ENCODE measurements at places on chromosomes 16 and 17.
A peak's percentile ranks its signal among the peaks of the same experiment; 100 is the strongest.

- no peak for DNase-seq
Measured at GRCh38 chr16:81719993-81720392, 59.1 kb upstream of the PLCG2 start.

DNA sequence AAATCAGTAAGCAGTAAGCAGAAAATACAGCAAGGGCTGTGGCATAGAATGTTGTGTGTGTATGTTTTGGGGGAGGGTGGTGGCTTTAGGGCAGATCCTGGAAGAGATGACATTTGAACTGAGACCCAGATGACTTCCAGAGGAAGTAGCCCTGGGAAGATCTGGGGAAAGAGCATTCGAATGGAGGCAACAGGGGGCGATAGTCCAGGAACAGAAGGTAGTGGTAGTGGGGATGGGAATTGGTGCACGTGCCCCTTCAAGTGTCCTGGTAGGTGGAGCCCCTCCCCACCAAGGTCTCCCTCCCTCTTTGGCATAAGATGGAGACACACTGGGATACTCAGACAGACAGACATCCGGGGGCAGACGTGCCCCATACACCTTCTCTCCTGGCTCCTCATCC, 14.1 kb downstream of the ARHGEF15 start:
- no peak for DNase-seq

- no peak for DNase-seq
Measured at GRCh38 chr16:79598348-79599181, 2.0 kb downstream of the MAF start.

DNA sequence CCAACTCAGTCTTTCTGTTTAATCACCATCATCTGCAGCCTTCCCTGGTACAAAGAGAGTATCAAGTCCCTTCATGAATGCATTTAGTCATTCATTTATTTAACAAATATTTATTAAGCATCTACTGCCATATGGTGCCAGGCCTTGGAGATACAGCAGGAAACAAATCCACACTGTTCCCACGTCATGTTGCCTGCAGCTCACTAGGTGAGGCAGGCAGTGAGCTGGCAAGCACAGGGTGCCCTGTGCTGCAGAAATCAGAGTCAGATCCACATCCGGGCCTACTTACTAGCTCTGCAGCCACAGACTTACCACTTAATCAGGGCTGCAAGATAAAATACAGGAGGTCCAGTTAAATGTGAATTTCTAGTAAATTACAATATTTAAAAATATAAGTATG, 38.5 kb upstream of the CES5A start:
- no peak for DNase-seq

GRCh38 chr17:67837965-67838364, 12.7 kb downstream of the BPTF start:
- DNase-seq = no peak

DNA sequence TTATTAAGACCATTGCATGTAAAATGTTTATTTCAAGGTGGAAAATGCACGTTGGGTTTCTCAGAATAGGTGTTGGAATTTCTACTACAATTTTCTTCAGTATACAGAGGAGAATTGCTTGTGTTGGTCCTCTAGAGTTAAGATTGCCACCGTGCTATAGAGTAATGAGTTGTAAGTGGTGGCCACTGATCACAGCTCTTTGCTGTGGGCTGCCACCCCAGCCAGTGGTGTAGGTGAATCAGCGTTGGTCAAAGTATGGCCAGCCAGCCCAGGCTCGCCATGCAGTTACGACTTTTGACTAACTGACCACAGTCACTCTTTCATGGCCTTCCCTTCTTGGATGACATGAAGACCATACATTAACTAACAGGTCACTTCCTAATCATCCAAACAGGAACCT, 12.6 kb upstream of the PRKAR1A start:
- DNase-seq = no peak

- no peak for DNase-seq
Measured at GRCh38 chr17:51496378-51496777, 236.0 kb downstream of the UTP18 start.

- DNase-seq = no peak
Measured at GRCh38 chr17:27917000-27917399, 23.8 kb upstream of the LYRM9 start.

DNA sequence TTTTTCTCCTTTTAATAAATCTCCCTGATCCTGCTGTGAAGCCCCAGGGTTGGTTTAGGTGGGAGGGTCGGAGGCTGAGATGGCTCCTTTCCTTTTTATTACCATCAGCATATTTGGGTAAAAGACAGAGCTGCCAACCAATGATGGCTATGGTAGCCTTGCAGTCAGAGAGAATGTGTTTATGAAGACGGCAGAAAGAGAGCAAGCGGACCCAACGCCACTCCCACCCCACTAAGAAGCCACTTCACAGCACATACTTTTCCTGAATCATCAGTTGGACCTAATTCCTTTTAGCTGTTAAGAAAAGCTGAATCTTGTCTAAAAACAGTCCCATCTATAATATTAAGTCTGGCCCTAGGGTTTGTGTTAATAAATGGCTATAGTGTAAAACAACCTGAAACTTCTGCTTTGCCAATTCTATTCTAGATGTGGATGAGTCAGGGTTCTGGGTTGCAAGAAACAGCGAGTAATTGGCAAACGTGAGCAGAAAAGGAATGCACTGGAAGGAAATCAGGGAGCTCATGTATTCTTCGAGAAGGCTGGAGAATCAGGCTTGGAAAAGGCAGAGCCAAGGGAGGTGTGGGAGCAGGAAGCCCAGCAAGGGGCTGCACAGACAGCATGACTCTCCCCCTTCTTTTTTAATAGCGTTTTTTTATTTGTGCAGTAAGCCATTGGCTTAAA, 34.0 kb upstream of the PRKCA start:
- no peak for DNase-seq

GRCh38 chr17:49834118-49834743, 13.6 kb downstream of the TAC4 start:
- no peak for DNase-seq

GRCh38 chr17:55546481-55546880, 35.2 kb upstream of the SMIM36 start:
- DNase-seq = no peak

GRCh38 chr16:1674751-1675664, 3.1 kb upstream of the JPT2 start:
- peak; percentile 19 for DNase-seq

DNA sequence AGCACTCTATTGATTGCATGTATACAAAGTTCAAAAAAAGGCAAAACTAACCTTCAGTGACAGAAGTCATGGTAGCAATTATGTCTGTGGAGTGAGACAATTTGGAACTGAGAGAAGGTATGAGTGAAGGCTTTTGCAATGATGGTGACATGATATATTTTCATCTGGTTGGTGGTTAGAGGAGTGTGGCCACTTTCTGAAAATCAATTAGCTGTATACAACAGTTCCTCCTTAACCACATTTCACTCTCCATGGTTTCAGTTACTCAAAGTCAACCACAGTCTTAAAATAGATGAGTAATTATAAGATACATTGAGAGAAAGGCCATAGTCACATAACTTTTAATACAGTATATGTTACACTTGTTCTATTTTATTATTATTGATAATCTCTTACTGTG, 26.2 kb downstream of the ADAMTS18 start:
- DNase-seq = no peak

- no peak for DNase-seq
Measured at GRCh38 chr17:73972901-73973300, 230.6 kb upstream of the RPL38 start.

DNA sequence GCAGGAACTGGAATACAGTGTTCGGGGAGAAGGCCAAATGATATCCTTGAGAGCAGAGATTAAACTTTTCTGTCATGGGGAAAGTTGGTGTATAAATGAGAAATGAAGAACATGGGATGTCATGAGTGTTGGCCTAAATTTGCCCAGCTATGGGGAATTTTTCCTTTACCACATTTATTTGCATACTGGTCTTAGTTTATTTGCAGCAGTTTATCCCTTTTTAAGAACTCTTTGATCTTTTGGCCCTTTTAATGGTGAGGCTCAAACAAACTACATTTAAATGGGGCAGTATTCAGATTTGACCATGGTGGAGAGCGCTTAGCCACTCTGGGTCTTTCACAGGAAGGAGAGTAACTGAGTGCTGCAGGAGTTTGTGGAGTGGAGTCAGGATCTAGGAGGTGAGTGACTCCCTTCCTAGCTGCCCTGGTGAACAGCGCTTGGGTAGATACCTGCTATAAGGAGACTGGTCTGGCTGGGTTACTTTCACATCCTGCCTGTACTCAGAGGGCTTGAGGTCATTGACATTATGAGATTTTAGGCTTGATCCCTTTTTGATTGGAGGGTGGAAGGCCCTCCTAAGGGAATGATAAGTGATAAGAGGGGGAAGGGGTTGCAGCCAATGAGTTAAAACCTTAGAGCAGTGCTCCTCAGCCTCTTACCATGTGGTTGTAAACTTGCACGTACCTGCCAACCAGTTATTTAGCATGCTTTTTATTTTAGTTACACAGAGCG, 10.7 kb downstream of the PYCARD start:
- DNase-seq = no peak

GRCh38 chr16:58123896-58124600, 5.1 kb downstream of the CFAP20 start:
- no peak for DNase-seq

GRCh38 chr16:67397812-67398545, 4.7 kb upstream of the TPPP3 start:
- no peak for DNase-seq

DNA sequence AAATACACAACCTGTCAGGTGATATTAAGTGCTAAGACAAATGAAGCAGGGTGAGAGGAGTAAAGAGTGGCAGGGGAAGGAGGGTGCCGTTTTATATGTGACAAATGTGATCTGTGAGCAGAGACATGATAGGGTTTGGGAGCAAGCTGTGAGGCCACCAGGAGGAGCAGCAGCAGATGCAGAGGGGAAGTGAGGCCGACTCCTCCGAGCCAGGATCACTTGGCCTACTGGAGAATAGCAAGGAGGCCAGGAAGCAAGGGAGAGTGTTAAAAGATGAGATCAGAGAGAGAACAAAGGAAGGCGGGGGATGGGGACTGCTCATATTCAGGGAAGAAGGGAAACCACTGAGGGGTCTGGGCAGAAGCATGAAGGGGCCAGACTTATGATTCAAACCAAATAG, 129.4 kb downstream of the TANGO6 start:
- DNase-seq = no peak

DNA sequence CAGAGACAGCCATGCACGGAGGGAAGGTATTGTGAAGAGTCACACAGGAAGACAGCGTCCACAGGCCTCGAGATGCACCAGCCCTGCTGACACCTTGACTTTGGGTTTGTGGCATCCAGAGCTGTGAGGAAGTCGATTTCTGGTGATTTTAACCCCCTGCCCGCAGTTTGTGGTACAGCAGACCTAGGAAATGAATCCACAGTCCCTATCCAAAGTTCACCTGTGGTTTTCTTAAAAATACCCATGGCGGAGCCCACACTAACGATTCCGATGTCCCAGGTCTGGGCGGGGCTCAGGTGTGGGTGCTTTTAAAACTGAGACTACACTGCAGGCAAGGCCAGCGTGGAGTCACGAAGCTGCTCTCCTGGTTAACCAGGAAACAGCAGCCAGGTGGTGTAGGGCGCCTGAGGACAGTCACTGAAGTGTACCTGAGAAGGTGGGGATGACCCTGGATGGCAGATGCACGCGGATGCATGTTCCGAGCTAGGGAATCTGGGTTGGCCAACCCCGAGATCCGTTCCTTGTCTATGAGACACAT, 14.4 kb upstream of the MEAK7 start:
- no peak for DNase-seq

- DNase-seq = no peak
Measured at GRCh38 chr17:19369846-19370492, 7.4 kb upstream of the B9D1 start.

- no peak for DNase-seq
Measured at GRCh38 chr17:7146115-7146514, 31.5 kb upstream of the ASGR2 start.

DNA sequence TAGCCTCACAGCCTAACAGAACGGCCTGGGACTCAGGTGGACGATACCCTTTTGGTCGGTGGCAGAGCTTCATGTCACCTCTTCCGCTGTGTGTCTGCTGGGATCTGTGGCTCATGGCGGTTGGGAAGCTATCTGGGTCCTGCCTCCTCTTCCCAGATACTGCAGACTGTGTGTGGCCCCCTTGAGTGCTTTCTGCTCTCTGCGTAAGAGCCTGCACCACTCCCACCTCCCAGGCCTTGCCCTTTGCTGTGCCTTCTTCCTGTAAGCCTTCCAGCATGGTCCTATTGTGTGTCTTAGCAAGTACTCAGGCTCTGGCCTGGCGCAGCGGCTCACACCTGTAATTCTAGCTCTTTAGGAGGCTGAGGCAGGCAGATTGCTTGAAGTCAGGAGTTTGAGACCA, 17.5 kb upstream of the ADCY7 start:
- no peak for DNase-seq

DNA sequence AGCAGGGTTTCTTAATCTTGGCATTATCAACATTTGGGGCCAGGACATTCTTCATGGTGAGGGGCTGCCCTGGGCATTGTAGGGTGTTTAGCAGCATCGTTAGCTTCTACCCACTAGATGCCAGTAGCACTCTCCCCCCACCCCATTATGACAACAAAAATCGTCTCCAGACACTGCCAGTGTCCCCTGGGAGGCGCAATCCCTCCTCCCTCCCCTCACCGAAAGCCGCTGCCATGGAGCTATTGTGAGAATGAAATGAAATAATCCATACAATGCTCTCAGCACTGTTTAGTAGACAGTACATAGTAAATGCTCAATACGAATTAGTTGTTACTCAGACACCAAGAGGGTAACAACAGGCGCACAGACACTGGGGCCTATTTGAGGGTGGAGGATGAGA, 502.9 kb downstream of the NPIPA7 start:
- DNase-seq = no peak

Measured in T1000 (cell line).